ENCODE measurements at places on chromosomes 4 and X.

DNA sequence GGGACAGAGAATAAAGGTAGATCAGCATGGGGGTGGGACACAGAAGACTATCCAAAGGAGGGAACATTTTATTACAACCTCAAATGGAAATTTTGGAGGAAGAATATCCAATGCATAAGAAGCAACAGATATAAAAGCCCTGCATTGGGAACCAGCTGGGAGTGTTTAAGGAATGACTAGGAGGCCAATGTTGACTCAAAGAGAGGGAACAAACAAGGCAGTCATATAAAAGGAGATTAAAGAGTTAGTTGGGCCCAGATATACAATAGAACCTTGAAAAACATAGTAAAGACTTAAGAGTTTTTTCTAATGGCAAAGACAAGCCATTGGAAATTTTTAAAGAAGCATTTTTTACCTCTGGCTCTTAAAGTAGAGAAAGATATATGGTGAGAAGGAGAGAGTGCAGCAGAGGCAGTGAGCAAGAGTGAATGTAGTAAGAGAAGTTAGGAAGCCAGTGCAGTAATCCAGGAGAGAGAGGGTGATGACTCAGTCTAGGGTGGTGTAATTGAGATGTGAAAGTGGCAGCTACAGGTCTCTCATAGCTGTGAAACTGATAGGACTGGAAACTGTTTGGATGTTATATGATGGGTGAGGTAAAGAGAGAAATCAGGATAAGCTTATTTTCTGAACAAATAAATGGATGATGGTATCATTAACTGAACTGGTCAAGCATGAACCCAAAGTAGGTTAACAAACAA, 182.2 kb upstream of the ATOH1 start:
- no peak for DNase-seq

- DNase-seq = peak; percentile 27
These were observed 22.6 kb downstream of the WDR1 start for GRCh38 chr4:10093801-10094552.

DNA sequence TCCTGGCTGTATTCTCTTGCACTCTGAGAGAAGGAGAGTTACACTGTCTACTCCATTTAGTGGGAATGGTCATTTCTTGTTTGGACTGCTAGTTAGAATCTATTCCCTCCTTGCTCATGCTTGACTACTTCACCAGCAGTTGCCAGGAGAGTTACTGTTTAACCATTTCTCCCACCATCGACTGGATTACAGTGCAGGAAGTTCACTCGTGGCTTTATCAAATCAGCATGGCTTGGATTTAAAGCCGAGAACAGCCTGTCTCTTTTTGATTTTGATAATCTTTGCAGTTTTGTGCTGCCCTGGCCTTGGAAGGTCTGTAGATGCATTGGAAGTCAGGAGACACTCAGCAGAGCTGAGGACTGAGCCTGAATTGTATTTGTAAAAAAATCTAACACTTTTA, 3.2 kb downstream of the GBA3 start:
- no peak for DNase-seq

DNA sequence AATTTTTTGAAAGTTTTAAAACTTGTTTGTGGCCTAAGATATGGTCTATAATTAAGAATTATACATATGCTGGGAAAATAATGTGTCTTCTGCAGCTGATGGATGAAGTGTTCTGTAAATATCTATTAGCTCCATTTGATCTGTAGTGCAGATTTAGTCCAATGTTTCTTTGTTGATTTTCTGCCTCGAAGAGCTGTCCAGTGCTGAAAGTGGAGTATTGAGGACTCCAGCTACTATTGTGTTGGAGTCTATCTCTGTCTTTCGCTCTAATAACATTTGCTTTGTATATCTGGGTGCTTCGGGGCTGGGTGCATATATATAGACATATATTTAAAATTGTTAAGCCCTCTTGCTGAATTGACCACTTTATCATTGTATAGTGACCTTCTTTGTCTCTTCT, 2127.3 kb downstream of the PCDH7 start:
- DNase-seq = no peak

GRCh38 chr4:41881981-41882624, 53.1 kb upstream of the TMEM33 start:
- no peak for DNase-seq

DNA sequence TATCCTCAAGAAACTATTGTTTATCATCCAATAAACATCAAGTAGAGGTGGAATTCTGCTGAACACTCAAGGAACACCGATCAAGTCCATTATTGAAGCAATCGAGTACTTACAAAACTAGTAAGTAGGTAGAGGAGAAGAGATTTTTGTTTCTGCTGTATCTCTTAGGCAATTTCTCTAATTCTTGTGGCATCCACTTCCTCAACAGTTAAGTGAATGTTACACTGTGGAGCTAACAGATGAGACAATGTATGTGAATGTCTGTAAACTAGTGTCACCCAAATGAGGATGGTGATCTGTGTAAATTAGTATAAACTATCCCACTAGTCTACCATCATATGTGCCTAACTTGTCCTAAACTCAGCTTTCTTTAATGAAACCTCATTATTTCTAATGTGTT, 261.6 kb downstream of the ARHGAP24 start:
- no peak for DNase-seq

- no peak for DNase-seq
These were observed 1416.1 kb downstream of the PCDH7 start for GRCh38 chr4:32136081-32136787.

- DNase-seq = no peak
These were observed 26.8 kb upstream of the CLDN24 start for GRCh38 chr4:183348706-183349659.

GRCh38 chr4:68433582-68433981, 13.7 kb upstream of the TMPRSS11E start:
- DNase-seq = no peak

- DNase-seq = no peak
These were observed 255.8 kb downstream of the OPHN1 start for GRCh38 chrX:68177542-68177941.

GRCh38 chr4:84948056-84948455, 18.4 kb downstream of the WDFY3 start:
- DNase-seq = no peak

- no peak for DNase-seq
These were observed 79.1 kb upstream of the RAPGEF2 start for GRCh38 chr4:159023741-159024140.

GRCh38 chr4:4945021-4945420, 74.2 kb downstream of the CYTL1 start:
- DNase-seq = no peak

DNA sequence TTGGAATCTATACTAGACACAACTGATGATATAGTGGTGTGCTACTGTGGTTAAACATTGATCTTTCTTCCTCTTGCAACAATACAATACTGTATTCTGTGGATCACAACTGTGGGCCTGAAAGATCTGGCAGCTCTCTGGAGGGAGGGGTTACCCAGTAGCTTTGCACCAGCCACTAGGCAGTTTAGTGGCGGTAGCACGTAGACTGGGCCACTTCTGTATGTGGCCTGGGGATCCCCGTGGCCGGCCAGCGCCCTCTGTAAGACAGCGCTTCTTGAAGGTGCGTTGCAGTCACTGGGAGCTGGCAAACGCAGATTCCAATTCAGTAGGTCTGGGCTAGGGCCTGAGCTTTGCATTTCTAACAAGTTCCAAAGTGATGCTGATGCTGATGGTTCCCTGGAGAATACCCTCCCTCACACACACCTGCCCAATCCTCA, 168.6 kb downstream of the MGST2 start:
- no peak for DNase-seq

All from DND-41 (cell line).